CD4-positive, alpha-beta T cell treated with Interleukin-17A for 1 hour (primary cell): ENCODE measurements at places on chromosomes 3 and 15.
A peak's percentile ranks its signal among the peaks of the same experiment; 100 is the strongest.

DNA sequence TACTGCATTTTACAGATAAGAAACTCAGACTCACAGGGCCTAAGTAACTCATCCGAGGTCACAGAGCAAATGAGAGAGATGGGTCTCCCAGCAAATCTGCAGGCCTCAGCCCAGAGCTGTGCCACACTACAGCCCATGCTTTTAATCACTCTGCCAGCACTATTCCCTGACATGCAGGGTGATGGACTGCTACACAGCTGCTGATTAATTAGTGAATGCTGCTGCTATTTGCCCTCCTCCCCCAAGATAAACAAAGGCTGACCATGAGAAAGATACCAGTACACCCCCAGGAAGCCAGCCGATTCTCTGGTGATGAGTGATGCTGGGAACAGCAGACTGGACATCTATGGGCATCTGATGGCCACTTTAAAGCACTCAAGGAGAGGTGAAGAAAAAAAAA lies 39.3 kb downstream of the RFTN1 start:
- no peak for DNase-seq

GRCh38 chr3:196378146-196378841 lies 40.1 kb upstream of the TM4SF19 start:
- no peak for DNase-seq

DNA sequence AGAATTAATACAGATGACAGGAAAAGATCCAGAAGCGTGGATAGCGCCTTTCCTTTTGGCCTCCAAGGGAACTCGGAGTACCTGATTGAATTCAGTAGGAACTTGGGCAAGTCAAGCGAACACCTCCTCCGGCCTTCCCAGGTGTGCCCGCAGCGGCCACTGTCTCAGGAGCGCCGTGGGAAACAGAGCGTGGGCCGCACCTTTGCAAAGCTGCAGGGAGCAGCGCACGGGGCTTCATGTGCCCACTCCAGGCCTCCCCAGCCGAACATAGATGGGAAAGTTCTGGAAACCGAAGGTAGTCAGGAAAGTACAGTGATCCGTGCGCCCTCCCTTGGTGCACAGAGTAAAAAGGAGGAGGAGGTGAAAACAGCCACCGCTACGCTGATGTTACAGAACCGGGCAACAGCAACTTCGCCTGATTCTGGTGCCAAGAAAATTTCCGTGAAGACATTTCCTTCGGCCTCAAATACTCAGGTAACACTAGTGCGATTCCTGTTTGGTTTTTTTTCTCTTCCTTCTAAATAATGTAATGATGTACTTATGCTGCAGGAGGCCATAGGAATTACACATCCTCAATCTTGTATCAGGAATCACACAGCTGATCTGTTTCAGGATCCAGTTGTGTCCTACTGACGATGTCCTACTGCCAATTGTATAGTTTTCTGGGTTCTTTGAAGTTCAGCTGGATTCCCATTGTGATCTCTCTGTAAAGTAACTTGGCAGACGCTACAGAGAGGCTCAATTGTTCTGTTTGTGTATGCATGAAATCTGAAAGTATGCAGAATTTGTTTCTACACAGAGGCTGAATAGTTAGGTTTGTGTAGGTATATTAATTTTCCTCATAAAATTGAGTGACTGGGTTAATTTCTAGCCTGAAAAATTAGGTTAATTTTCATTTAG lies 63.1 kb downstream of the CGNL1 start:
- no peak for DNase-seq

DNA sequence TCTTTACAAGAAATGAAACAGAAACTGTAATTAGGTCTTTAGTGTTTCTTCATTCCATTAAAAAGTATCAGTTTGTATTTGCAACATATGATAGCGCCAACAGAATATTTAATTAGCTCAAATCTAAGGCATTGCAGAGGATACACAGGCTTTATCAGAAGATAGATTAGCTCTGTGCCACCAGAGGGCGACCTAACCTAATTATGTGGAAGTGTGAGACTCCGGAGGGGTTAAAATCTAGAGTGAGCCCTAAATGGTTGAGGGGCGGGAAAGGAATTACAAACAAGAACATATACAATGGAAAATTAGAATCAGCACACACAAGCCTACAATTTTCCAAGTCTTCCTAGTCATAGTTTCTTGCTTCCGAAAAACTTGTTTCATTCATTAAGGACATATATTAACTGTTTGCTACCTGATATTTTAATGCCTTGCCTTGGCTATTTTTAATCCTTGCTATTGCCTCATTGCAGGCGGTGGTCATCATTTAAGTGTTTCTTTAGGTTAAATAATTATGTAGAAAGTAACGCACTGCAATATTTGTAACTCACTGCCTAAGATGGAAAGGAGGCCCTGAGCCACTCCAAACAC lies 18.0 kb upstream of the RYR3 start:
- peak; percentile 20 for DNase-seq

GRCh38 chr15:33639051-33639450 lies 328.3 kb downstream of the RYR3 start:
- no peak for DNase-seq

- no peak for DNase-seq
These were observed 37.4 kb downstream of the ST6GAL1 start for GRCh38 chr3:186967686-186968085.

DNA sequence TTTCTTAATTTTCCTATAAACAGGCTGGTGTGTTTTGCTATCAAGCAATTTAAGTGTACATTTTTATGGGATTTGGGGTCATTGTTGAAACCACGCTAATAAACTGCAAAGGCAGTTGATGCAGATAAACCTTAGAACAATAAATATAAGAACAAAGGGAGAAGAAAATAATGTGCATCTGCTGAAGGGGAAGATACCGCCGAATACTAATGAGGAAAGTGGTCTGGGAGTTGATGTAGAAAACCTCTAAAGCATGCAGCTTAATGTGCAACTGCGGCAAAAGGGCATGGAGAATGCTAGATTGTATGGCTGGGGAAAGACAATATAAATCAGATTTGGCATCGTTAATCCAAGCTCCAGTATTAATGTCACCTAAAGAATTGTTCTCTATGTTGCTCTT lies 29.8 kb upstream of the CHL1 start:
- DNase-seq = no peak

DNA sequence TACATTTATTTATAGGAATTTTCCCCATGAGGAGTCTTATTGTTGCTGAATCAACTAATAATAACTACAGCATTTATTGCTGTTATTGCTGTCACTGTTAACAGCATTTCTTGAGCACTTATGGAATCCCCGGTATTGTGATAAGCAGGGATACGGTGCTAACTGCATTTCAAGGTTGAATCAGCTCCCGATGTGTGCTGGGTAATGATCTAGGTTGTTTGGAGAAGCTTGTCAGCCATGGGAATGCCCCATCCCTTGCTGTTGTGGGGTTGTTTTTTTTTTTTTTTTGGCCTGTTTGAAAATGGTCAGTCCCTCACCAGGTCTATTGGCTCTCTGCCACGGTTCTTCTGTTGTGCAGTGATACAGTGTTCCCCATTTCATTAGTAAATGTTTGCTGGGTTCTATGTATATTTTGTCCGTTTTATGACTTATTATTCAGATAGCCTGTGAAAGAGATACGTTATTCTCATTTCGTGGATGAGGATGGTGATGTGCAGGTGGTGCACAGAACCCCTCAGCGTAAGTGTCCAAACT lies 48.5 kb downstream of the MED12L start:
- no peak for DNase-seq

- no peak for DNase-seq
These were observed 192.4 kb upstream of the ARPP21 start for GRCh38 chr3:35446896-35447295.

DNA sequence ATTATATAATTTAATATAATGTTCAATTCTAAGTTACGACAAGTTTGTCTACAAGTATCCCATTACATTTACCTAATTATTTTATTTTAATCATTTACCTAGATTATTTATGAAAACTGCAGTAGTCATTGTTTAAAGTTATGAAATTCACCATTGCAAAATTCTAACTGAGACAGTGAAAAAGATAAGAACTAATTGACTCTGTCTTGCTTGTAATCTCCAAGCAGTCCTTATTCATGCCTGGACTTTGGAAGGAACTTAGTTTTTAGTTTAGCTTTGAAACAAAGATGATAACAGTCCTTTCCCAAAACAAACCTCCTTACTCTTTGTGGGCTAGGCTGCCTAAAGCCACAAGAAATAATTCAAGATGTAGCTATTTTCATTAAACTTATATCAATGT lies 165.0 kb downstream of the SUCNR1 start:
- DNase-seq = no peak

- no peak for DNase-seq
These were observed 22.1 kb downstream of the SLC25A26 start for GRCh38 chr3:66242788-66243464.

GRCh38 chr3:40427045-40427669 lies 30.0 kb upstream of the RPL14 start:
- DNase-seq = no peak

GRCh38 chr3:125108833-125109535 lies 53.2 kb upstream of the HEG1 start:
- no peak for DNase-seq

DNA sequence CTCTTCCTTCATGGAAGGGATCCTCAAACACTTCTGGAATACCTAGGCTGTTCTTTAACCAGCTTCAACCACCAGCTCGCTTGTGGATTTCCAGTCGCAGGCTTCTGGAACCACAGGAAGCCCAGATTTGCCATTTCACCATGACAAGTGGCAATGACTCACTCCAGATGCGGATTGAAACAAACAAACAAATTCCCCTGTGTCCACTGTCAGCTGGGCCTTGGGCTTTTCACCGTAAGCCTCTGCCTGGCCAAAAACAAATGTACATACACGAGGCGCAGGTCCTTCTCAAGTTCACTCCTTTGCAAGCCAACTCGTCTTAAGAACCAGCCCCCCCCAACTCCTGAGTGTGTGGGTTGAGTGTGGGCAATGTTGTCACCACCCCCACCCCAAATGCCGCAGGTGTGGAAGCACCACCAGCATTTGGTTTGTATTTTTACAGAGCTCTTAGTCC lies 8.8 kb downstream of the BCL6 start:
- DNase-seq = no peak

- no peak for DNase-seq
These were observed 78.7 kb downstream of the ZNF385D start for GRCh38 chr3:21672303-21672702.

DNA sequence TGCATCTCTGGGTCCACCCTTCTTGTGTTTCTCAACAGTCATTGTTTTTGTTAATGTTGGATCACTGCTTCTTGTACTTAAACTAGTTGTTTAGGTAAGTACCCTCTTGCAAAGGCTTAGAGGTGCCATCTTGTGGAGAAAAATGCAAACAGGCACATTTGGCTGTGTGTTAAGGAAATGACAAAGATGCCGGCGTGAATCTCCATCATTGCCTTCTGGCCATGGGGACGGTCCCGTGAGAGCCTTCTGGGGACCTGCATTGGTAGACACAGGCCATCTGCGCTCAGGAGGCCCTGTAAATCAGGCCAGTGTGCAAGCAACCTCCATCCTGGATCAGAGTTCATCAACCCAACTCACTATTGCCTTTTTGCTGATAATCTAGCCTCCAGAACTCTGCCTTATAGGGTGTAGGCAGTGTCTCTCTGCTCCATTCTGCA lies 158.6 kb upstream of the NR2E3 start:
- DNase-seq = peak; percentile 10

DNA sequence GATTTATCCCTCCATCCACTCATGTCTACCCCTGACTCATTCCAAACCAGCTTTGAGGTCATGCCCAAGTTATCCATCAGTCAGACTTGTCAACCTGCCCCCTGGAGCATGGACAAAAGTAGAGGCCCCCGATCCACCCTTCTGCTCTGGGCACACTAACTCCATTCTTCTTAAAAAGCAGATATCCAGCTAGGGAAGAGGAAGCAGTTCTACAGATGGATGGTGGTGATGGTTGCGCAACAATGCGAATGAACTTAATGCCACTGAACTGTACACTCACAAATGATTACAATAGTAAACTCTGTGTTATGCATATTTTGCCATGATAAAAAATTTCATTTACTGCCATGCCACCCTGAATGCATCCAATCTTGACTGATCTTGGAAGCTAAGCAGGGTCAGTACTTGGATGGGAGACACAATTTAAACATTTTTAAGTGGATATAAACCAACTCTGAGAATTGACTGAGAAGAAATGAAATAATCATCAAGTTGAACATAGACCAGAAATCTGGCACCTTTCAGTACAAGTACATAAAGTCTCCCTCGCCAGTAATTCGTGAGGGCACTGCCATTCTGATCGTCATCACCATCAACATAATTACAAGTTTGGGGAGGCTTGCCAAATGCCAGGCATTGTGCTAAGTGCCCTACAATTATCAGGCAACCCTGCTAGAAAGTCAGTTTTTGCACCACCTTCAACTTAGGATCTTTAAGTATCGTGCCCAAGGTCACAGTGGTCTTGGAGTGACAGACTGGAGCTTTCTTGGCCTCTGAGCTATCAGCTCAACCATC lies 124.8 kb downstream of the ATP10A start:
- no peak for DNase-seq

GRCh38 chr15:31472636-31473384 lies 146.2 kb downstream of the KLF13 start:
- DNase-seq = peak; percentile 73

GRCh38 chr3:46942481-46943236 lies 33.9 kb downstream of the CCDC12 start:
- no peak for DNase-seq

DNA sequence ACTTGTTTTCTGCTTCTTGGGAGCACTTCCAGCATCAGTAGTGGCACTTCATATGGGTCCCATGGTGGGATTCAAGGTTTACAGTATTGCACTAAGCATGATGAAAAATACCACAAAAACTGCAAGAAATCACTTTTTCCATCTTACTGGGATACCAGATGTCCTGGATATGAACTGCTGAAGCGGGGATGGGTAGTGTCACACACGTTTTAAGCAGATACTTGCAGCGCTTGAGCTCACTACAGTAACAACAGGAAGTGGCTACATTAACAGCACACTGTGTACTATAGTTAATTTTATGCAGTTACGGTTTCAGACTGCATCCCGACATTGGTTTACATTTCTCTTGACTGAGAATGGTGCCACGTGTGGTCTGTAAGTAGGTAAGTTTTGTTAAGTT lies 3.5 kb upstream of the ISG20 start:
- peak; percentile 77 for DNase-seq

DNA sequence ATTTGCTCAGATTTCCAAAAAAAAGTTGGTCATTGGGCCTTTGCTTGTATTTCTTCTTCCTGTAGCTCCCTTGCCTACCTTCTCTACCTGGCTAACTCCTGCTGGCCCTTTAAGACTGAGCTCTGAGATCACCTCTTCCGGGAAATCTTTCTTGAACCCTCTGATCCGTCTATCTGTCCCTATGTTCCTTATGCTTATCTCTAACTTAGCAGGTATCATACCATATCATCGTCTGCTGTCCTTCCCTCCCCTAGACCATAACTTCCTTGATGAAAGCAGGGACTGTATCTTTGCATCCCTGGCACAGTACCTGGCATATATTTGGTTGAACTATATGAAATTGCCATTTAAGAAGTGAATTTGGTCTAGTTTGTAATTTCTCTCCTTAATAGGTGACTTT lies 42.3 kb downstream of the PDE8A start:
- DNase-seq = no peak

- DNase-seq = no peak
These were observed 30.9 kb downstream of the FAM3D start for GRCh38 chr3:58635371-58636285.

DNA sequence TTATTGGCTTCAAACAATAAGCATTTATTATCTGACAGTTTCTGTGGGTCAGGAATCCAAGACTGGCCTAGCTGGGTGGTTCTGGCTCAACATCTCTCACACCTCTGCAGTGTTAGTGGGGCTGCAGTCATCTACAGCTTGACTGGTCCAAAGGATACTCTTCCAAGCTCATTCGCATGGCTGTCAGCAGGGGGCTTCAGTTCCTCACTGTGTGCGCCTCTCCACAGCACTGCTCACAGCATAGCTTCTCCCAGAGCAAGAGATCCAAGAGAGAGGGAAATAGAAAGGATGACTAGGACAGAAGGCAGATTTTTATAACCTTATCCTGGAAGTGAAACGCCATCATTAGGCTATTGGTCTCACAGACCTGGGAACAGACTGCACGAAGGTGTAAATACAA lies 64.2 kb downstream of the MAGI1 start:
- DNase-seq = no peak
